Stimulated activated CD8-positive, alpha-beta memory T cell treated with anti-CD3 and anti-CD28 coated beads, Interleukin-15, amount 100 ng/mL, for 48 hours (primary cell): ENCODE measurements at places on chromosomes 13 and 19.
A peak's percentile ranks its signal among the peaks of the same experiment; 100 is the strongest.

DNA sequence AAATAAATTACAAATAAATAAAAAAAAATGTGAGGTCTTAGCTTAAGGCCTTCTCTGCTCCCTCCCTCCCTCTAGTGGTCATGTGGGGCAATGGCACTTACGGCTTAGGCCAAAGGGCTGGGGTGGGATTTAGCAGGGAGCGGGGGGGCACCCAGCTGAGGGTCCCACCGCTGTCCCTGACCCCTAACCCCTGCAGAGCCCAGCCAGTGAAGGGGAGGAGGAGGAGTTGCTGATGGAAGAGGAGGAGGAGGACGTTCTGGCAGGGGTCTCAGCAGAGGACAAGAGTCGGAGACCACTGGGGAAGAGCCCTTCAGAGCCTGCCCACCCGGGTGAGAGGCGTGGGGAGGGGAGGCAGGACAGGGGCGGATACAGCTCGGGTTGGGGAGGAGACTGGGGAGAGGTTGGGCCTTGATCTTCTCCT is 9.3 kb downstream of the MPND start:
- peak; percentile 25 for DNase-seq

DNA sequence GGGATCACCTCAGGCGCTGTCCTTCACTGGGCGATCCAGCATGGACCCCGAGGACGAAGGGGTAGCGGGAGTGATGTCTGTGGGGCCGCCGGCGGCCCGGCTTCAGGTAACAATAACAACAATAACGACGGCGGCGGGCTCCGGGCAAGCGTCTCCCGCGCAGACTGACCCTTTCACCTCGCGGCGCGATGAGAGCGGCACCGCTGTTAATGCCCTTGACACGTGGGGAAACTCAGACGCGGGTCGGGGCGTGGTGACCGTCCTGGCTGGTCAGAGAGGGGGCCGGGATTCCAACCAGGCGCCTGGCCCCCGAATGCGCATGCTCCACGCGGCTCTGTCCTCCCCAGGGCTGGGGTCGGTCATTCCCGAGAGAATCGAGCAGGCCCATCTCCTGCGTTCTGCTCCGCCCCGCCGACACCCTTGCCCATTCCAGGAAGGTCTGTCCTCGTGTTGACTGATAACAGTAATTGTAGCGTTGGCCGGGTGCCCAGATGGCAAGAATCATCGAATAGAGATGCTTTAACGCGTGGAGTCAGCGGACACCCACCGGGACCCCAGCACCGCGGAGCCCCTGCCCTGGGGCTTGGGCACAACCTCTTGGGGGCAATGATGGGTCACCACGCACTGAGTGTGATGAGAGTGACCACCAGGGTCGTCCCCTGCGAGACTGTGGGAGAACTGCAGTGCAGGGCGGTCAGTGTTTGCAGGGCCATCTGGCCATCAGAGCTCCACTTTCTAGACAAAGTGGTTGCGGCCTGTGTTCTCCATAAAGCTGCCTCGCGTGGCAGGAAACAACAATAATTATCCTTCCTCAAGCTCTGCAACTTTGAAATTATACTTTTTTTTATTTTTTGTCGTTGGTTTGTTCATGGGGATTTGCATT is 528 bp downstream of the ZNF8 start:
- DNase-seq: peak; percentile 4

GRCh38 chr13:112136095-112136494 is 69.1 kb downstream of the SOX1 start:
- DNase-seq: no peak

DNA sequence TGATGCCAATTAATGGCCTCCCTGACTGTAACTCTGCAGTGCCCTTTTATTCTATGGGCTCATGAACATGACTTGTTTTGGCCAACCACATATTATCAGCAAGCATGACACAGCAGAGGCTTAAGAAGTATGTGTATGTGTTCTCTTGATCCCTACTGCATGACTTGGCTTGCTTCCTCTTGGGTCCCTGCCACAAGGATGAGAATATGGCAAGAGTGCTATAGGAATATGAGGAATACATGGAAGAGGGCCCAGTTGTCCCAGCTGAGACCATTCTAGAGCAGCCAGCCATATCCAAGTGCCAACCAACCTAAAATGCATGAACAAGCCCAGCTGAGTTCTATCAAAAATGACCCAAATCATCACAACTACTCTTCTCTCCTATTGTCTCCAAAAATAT is 576.7 kb upstream of the PCDH9 start:
- no peak for DNase-seq

DNA sequence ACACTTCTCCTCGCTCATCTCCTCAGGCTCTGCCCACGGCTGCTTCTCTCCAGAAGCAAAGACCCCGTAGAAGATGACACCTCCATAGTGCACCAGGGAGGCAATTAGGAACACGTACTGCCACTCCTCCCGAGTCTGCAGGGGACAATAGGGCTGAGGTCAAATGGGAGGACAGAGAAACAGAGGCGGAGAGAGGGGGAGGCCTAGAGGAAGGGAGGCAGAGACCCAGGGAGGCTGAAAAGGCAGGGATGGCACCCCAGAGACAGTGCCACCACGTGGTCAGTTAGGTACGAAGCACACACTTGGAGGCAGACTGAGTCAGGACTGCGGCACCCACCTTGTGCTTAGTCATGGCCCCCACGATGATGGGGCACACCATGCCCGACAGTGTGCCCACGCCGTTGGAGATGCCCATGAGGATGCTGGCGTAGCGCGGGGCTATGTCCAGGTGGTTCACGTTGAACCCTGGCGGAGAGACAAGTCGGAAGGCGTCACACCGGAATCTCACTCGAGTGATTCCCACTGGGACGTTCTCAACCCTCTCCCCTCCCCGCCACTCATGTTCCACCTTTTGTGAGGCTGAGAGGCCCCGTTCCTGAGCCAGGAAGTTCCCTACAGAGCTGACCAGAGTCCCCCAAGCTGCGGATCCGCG is 5.6 kb downstream of the GFY start:
- no peak for DNase-seq

DNA sequence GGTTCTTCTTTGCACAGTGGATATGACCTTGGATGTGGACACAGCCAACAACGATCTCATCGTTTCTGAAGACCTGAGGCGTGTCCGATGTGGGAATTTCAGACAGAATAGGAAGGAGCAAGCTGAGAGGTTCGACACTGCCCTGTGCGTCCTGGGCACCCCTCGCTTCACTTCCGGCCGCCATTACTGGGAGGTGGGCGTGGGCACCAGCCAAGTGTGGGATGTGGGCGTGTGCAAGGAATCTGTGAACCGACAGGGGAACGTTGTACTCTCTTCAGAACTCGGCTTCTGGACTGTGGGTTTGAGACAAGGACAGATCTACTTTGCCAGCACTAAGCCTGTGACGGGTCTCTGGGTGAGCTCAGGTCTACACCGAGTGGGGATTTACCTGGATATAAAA is 9.4 kb downstream of the RFPL4AL1 start:
- no peak for DNase-seq

- DNase-seq: no peak
Observed at GRCh38 chr19:19738564-19738963, 5.7 kb upstream of the ZNF14 start.

DNA sequence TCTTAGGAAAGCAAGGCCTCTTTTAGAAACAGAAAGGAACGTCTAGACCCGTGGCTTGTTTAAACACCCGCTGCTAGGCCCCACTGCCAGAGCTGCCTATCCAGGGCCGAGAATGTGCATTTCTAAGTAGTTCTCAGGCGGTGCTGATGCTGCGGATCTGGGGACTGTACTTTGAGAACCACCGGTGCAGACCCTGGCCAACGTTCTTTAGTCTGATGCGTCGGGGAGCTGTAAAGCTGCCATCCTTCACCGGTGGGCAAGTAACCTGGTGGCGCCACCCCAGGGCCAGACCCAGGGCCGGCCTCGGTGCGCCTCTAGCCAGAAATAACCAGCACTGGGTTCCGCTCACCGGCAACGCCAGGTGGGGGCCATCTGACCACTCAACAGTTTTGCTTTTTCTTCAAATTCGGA is 47.1 kb downstream of the TGDS start:
- DNase-seq: peak; percentile 16

- DNase-seq: no peak
Observed at GRCh38 chr19:4717191-4717965, 6.3 kb downstream of the DPP9 start.

GRCh38 chr13:46086985-46087384 is 17.8 kb downstream of the CPB2 start:
- DNase-seq: no peak

DNA sequence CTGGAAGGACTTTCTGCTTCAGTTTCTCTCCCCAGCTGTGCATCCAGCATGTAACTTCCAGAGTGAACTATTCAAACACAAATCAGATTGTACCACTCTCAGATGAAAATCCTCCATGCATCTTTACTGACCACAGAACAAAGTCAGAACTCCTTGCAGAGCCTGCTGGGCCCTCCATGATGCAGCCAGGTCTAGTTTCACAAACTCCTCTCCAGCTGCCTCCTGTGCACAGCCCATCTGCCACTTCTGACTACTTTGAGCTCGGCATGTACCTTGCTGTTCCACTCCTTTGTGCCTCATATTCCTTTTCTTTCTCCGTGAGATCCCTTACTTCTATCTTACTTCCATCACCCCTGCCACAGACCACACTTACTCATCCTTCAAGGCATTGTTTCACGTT is 31.4 kb downstream of the NALCN start:
- no peak for DNase-seq

GRCh38 chr13:99980201-99980823 is 1.3 kb upstream of the ZIC2 start:
- peak; percentile 48 for DNase-seq

DNA sequence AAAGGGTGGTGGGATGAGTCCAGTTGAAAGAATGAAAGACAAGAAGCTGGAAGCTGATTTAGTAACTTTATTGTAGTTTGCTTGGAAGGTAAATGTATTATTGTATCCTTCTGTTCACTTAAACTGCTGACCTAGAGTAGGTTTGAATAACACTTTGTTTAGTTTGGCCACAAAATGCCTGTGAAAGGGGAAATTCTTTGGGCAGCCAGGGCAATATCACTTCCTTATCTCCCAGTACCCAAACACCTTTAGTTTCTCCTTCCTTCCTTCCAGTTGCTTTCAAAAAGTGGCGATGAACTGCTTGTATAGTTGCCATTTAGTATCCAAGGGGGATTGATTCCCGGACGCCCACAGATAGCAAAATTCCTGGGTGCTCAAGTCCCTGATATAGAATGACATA is 120.1 kb downstream of the PAN3 start:
- DNase-seq: no peak

DNA sequence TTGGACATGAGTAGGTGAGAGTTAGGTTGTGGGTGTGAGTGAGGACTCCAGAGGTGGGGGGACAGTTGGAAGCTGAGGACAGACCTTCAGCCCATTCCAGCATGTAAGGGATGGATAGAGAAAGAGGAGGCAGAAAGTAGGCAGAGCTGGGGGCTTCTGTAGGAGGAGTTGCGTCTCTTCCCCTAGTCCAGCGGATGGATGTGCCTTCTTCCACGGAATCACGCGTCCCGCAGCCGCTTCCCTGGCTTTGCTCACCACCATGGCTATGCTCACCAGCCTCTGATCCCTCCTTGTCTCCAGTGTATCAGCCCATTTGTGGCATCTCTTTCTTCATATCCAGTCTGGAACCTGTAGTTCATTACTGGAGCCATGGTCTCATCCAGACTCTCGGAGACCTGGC is 5.6 kb downstream of the UBAC2 start:
- no peak for DNase-seq

GRCh38 chr19:50837300-50837699 is 3.9 kb upstream of the KLK15 start:
- DNase-seq: no peak

DNA sequence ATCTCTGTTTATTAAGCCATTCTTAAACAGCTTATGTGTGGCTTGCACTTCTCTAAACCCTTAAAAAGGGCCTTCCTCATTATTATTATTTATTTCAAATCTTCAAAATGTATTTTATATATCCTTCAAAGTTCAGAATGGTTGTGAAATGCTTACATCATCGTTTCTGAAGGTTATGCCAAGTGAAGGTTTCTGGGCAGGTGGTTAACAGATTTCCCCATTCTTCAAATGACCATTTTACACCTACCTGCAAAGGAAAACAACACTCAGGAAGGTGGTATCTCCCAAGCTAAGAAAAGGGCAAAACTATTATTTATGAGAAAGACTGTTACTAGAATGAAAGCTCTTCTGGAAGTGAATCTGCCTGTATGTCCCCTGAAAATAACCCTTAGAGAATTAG is 191.6 kb downstream of the SHISA2 start:
- DNase-seq: no peak

- DNase-seq: no peak
Observed at GRCh38 chr13:94031609-94032008, 447.9 kb downstream of the DCT start.

GRCh38 chr13:83125791-83126190 is 756.5 kb downstream of the SLITRK1 start:
- no peak for DNase-seq

- DNase-seq: no peak
Observed at GRCh38 chr19:33192010-33192409, 2.1 kb upstream of the LRP3 start.

- DNase-seq: no peak
Observed at GRCh38 chr19:45577111-45577905, 7.3 kb downstream of the OPA3 start.

DNA sequence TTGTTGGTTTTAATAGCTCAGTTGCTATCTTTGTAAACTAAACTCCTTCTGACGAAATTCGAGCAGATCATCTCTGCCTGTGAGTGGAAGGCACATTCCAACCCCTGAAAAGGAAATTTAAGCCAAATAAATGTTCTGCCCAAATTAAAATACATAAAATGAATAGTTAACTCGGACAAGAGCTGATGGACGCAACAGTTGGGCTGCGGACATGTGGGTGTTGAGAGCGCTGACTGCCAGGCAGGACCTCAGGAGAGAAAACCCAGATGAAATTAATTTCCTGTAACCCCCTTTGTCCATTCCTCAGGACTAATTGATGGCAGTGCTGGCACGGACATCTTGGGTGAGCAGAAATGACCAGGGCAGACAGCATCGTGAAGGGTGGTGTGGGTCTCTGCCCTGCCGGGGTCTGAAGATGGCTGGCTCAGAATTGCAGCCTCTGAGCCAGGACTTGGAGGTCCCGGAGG is 86.5 kb downstream of the TSHZ3 start:
- no peak for DNase-seq

- no peak for DNase-seq
Observed at GRCh38 chr19:42419309-42419708, 7.9 kb downstream of the LIPE start.

- no peak for DNase-seq
Observed at GRCh38 chr13:113853518-113854237, 10.2 kb downstream of the GAS6 start.

DNA sequence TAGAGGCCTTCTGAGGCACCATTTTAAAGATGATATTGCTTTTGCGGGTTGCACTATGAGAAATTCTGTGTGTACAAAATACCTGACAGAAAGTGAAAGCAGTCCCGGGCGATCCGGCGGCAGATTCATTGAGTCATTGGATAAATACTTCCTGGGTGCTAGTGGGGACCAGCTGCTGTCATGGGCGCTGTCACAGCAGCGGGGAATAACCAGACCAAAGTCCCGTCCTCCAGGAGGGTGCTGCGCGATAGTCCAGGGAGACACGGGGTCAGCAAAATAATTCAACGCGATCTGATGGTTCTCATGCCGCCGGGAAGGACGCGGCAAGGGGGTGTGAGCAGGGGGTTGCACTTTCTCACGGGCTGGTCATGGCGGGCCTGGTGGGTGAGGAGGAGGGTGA is 13.5 kb downstream of the ZFR2 start:
- no peak for DNase-seq

GRCh38 chr19:49205114-49205513 is 47.5 kb downstream of the TRPM4 start:
- DNase-seq: no peak
